ENCODE measurements at places on chromosomes 7 and 10. TPM values are rescaled to one million over a fixed set of nuclear protein-coding genes. Genes with fewer than 3 reads are reported as not detected.

CYP3A7 gene
- 0.07 TPM for total RNA-seq

DNAJB12 gene
- 37.7 TPM for total RNA-seq

H2BK1 gene
- not detected for total RNA-seq

NEURL1 gene
- 1.6 TPM for total RNA-seq

TM9SF3 gene
- 134 TPM for total RNA-seq

GIMAP2 gene
- 0.21 TPM for total RNA-seq

BUB3 gene
- total RNA-seq: 153 TPM
